ENCODE measurements at places on chromosomes 12 and 14.
A peak's percentile ranks its signal among the peaks of the same experiment; 100 is the strongest.

DNA sequence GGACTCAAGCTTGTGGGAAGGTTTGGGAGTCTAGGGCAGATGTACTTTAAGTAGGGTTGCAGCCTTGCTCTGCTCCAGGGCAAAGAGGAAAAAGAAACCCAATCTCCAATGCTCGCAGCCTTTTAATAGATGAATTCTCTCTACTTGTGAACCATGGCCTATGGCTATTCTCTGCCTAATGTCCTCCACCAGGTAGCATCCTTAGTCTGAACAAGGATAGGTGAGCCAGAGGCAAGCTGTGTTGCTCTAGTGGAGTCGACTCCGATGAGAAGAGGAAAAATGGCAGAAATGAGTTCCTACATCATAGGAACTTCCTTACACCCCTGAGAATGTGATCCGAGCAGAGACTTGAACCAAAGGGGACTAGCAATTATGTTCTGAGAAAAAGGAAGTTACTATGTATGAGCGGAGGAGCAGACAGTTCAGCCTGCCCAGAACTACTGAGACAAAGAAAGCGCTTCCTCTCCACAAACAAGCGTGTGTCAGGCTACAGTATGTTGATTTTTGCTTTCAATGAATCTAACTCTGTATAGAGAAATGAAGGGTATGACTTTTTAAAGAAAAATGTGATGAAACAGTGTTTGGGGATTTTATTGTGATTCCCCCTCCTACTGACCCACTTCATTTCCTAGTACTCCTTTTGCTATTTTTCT lies 153.6 kb upstream of the ARID2 start:
- DNase-seq, result no peak

DNA sequence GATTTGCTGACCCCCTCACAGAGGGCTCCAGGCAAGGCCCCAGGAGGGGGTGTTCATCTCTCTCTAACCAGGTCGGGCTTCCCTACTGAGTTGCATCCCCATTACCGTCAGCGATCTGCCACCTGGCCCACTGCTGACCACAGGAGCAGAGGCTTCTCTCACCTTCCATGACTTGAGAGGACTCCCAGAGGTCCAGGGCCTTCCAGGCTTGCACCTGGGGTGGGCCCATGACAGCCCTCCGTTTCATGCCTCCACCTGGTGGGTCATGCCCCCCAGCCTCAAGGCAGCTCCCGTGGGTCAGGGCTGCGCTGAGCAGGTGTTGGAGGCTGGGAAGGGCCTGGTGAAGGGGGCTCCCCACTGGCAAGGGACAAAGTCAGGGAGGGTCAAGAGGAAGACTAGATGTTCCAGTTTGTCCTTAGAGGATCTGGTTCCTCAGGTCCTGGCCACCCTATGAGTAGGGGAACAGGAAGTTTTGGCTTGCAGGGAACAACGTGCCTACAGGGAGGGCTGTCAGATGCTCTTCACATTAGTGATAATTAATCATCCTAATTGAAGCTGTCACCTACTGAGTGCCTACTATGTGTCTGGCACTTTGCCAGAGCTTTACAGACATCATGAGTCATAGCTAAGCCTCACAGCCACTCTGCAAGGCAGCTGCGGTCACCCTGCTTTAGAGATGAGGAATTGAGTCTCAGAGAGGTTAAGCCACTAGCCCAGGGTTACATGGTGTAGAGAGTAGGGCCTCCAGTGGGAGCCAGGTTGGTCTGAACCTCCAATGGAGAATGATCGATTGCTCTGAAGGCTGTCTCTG lies 13.8 kb downstream of the NFKBIA start:
- peak; percentile 80 for DNase-seq

DNA sequence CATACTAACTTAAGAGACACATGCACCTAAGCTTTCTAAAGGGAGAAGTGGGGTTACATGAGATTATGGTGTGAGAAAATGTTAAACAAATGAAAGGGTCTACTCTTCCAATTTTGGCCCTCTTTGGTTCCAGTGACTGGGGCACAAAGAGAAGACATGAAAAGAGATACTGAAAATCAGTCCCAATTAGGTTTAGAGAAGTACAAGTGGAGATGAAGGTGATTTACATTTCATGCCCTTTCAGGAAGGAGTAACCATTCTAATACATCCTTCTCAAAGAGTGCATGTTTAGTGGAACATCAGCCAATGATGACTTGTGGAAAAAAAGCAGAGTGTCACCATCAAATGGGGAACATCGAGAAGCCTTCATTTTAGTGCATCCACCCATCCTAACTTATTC lies 14.4 kb downstream of the MGP start:
- DNase-seq, result no peak

DNA sequence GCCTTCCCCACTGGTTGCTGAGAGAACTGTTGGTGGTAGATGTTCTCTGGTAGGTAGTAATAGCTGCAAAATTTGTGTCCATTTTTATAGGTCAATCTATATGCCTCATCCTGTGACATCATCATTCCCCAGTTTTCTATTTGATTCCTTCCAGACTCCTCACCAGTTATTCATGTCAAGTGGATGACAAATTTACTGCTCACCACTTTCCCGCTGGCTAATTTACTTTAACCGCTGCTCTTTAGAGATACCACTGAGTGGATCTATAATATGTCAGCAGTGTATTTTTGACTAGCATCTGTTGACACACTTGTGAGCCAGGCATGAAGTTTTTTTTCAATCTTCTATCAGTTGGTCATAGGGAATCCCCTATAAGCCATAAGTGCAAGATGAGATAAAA lies 24.6 kb downstream of the GPR65 start:
- DNase-seq, result no peak

GRCh38 chr12:117052386-117053049 lies 46.7 kb downstream of the TESC start:
- no peak for DNase-seq

DNA sequence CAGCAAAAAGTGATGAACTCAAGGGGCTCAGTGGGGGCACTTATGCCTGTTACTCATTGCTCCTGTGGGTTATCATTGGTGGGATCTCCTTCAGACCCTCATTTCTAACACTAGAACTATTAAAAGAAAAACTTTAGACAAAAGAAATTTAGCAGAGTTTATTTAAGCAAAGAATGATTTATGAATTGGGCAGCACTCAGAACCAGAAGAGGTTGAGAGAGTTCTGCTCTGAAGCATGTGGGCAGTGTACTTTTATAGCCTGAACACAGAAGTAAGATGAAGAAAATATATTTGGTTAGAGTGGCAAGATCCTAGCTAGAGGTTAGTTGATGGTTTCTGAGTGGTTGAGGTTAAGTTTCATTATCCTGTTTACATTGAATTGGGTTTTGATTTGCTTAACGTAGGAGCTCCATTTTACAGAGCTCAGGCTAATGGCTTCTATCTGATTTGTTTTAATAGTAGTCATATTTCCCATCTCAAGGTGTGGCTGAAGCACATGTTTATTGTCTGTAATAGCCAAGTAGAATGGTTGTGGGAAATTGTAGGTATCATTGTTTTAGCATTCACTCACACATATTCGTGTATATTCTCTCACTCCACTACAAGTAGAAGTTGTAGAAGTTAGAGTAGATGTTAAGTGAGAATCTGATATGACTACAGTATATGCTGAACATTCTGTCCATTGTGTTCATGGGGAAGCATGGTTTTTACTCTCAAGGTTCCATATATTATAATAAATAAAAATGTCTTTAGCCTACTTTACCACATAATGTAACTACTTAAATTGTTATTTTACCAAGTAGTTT lies 27.6 kb downstream of the LEMD3 start:
- no peak for DNase-seq

DNA sequence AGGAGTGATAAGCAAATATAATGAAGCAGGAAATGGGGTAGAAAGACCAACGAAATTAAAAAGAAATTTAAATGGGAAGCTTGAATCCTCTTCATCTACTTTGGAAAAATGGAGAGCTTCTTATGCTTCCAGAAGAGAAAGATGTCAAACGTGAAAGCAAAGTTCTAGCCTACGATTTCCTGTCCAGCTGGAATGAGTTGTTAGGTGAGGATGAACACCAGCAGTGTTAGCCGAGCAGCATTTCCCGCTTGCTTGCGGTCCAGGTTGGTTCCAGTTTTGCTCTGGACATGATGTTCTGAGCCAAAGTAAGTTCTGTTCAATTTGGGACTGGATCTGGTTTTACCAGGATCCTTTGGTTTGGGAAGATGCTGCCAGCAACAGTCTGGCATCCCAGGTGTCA lies 78.9 kb downstream of the DACT1 start:
- peak; percentile 56 for DNase-seq

DNA sequence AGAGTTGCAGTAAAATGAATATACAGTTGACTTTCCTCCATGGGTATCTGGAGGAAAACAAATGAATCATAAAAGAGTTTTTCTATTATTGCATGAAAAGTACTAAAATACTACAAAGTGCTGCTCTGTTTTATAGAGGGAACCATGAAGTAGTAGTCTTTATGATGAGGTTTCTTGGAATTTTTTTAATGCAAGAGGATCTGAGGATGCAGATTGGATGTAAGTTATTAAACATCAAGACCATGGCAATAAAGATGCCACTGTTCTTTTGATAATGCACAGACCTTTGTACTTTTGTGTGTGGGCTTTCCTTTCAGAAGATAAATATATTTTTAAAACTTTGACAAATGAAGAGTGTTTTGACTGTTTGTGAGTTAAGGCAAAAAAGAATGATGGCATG lies 87.5 kb downstream of the DACT1 start:
- DNase-seq, result no peak

DNA sequence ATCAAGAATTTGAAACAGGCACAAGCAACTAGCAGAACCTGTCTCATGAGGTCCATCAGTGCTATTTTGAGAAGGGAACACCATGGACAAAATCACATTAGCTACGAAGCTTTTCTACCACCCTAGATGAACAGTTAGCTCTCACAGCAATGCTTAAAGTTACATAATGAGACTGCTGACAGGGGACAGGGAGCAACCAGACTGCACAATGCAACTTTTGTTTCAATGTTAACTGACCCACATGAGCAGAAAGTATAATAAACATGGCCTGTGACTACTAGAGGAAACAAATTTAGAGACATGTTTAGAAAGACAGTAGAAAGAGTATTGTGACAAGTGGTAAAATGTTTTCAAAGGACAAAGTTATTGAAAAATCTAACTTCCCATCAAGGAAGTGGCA lies 282.8 kb downstream of the CEP128 start:
- DNase-seq, result no peak

- peak; percentile 35 for DNase-seq
These were observed 581 bp downstream of the PAPOLA start for GRCh38 chr14:96502621-96503305.

GRCh38 chr14:102779574-102780315 lies 2.5 kb downstream of the TRAF3 start:
- no peak for DNase-seq
